Dermis microvascular lymphatic vessel endothelial cell (primary cell): ENCODE measurements at places on chromosomes 4 and X. TPM values are rescaled to one million over a fixed set of nuclear protein-coding genes. Genes with fewer than 3 reads are reported as not detected.

DNA sequence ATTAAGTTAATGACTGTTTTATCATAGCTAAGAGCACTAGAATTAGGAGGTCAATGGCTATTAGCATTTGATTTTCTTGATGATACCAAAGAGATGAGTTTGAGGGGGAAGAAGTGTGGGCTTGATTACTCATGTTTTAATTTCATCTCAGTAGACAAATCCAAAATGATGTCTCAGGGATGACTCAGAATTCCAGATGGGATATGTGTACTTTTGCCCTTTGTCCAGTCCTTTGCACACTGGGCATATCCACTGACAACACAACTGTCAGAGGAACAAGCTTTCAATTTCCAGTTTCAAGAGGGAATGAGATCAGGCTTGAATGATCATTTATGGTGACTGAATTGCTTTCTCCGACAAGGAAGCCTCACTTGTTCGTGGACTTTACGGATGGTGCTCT is 325.3 kb upstream of the FTHL17 start:
- DNase-seq: no peak

GRCh38 chr4:51943221-51943620 is 76.9 kb downstream of the LRRC66 start:
- DNase-seq: no peak

DNA sequence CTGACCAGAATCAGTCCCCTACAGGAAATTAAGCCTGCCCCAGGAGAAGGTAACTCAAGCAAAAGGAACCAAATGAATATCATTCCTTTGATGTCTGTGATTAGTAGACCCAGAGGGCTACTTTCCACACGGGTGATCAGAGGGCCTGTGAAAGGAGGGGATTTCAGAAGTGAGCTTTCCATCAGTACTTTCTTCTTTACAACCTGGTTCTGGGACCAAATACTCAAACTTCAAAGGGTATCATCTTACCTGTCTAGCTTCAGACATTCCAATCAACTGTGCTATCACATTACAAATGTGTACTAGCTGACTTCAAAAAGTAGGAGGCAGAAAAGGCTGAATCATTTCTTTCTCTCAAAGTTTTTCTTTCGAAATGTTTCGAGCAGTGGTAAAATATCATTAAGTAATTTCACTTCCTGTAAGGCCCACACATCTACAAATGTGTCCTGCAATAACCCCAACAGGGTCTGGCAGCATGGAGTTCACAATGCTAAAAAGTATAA is 23.9 kb downstream of the ACSL4 start:
- no peak for DNase-seq

The ATP1B4 gene
- total RNA-seq: not detected in 2 replicates

The FREM3 gene
- 0.13 TPM in 2 replicates for total RNA-seq

The RAP2C gene
- 10.9 and 12.3 TPM in 2 replicates for total RNA-seq
